Mesendoderm (in vitro differentiated cells): ENCODE measurements at places on chromosomes 12 and 14.

DNA sequence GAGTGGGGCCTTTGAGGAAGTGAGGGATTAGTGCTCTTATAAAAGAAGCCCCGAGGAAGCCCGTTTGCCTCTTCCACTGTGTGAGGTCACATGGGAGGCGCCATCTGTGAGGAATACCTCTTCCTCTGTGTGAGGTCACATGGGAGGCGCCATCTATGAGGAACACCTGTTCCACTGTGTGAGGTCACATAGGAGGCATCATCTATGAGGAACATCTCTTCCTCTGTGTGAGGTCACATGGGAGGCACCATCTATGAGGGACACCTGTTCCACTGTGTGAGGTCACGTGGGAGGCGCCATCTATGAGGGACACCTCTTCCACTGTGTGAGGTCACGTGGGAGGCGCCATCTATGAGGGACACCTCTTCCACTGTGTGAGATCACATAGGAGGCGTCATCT, 69.7 kb downstream of the SLC24A4 start:
- DNase-seq, result no peak

GRCh38 chr12:121300083-121300819, 3.7 kb upstream of the CAMKK2 start:
- no peak for DNase-seq

DNA sequence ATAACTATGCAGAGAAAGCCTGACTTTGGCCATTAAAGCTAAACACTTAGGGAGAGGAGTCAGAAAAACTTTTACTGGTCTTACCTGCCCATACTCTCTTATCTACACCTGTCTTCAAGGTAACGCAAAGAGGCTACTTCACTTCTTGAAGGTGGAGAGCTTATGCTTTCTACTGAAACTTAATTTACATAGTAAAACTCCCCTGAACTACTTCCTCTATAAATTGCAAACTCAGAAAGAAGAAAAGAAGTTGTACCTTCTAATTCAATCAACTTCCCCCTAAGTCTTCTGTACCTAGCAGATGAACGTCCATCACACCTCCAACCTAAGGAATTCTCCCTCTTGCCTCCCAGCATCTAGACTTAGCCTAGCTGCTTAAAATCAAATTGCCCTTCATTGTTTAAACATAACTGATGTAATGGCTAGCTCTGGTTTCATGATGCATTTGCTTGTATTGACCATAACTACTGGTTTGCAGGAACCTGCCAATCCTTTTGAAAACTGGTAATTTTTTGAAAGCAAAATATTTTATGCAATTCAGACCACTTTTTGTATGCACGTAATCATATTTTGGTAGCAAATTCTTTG, 87.7 kb downstream of the STON2 start:
- peak; percentile 75 for DNase-seq

- no peak for DNase-seq
These were observed 24.2 kb downstream of the TRHDE start for GRCh38 chr12:72296389-72296788.

DNA sequence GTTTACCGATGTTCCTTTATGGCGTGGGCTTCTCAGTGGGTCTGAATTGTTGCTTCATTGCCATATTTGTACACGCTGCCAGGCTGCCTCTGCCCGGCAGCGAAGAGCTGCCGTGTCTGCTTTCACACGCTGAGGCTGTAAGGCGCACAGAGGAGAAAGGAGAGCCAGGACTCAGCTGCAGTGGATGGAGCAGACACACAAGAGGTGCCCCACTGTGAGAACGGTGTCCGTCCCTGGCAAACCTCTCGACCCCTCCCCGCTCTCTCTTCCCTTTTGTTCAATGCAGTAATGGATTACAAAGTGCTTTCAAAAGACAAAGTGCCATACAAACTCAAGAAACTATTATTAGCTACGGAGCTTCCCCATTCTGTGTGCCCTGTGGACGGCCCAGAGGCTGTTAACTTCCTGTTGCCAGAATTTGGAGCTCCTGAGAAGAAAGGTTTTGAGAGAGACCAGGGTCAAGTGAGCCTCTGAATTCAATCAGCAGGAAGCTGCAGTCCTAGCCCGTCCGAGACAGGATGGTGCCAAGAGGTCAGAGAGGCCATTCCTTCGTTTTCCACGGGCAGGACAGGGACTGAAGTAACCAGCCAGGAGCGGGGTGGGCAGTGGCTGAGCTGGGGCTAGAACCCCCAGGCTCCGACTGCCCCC, 15.8 kb downstream of the CCND2 start:
- DNase-seq, result no peak

- DNase-seq, result peak; percentile 100
These were observed at the start of gene RAB5B for GRCh38 chr12:55973599-55974307. TSS of gene RAB5B (plus strand) at chr12:55974078. CDS start at chr12:55986961, 12,883 bp downstream.
